Inflammatory macrophage treated with lipopolysaccharide for 1 hour (primary cell): ENCODE measurements at places on chromosomes 5 and 9.

- DNase-seq = no peak
Observed at GRCh38 chr5:104367978-104368377, 805.4 kb upstream of the NUDT12 start.

GRCh38 chr5:117077142-117077541 is 502.5 kb upstream of the SEMA6A start:
- no peak for DNase-seq

- no peak for DNase-seq
Observed at GRCh38 chr9:87337335-87338087, 160.2 kb upstream of the DAPK1 start.

GRCh38 chr5:96743065-96743768 is 64.5 kb downstream of the ERAP1 start:
- DNase-seq = peak; percentile 32

GRCh38 chr5:173890195-173890991 is 2.2 kb downstream of the CPEB4 start:
- DNase-seq = no peak

DNA sequence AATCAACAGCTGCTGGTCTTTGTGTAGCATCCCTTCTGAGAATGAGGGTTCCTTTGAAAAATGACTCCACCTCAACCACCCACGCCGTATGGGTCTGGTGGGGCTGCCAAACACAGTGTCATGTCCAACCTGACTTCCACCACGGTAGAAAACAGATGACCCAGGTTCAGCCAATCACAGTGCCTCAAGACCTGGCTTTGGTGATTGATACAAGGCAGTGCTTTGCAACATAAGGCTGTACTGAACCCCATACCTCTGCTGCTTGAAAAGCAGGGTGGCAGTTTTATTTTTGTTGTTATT is 11.5 kb upstream of the TGFBR1 start:
- DNase-seq = no peak

- no peak for DNase-seq
Observed at GRCh38 chr5:59569158-59569557, 324.4 kb downstream of the PDE4D start.

- no peak for DNase-seq
Observed at GRCh38 chr9:104740621-104741020, 6.9 kb upstream of the NIPSNAP3A start.

DNA sequence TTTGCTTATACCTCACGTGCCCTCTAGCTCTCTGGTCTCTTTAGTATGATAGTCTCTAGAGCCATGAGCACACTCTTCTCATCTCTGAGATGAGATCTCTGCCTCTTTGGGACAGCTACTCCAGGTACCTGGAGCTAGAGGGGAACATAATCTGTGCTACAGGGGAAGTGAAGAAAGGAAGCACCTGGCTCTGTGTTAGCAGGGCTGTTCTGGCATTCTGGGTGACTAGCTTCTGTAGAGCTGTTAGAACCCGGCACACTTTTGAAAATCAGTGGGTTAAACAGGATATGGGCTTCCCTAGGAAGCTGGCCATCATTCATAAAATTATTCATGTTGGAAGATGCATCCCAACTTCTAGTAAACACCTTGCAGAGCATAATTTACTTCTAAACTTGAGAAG is 224.8 kb downstream of the MCTP1 start:
- no peak for DNase-seq

GRCh38 chr5:168226012-168226411 is 65.4 kb upstream of the WWC1 start:
- no peak for DNase-seq

GRCh38 chr5:153543288-153543687 is 52.8 kb downstream of the GRIA1 start:
- DNase-seq = no peak

- no peak for DNase-seq
Observed at GRCh38 chr5:174259696-174260420, 214.4 kb downstream of the NSG2 start.

DNA sequence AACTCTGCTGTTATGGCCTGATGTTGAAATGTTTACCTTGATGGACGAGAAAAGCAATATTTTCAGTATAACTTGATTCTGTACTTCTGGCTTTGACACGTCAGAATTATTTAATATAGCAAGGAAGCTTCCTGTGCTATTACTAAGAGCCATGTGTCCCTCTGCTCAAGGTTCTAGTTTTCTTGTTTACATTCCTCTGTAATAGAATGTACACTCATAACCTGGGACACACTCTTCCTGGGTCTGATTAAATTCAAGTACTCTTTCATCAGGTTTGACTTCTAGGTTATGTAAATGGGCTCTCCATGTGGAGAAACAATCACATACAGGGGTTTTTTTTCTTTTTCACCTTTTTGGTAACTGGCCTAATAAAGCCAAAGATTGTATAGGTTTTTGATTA is 33.1 kb downstream of the GTF3C4 start:
- no peak for DNase-seq

DNA sequence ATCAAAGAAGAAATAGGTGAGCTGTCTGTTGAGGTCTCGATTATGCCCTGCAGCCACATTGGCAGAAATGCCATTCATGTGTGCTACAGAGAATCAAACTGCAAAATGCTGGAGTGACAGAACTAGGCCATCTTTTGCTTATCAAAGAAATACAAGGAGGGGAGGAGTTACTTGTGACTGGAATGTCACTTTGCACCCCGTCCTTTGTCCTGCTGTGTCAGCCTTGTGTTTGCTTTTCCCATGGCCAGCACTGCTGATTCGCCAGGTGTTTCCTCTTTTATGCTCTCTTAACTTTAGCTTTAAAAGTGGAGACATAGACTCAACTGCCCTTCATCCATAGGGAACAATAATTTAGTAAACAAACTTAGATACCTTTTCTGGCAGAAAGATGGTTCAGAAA is 54.3 kb downstream of the SLC46A2 start:
- DNase-seq = no peak

GRCh38 chr9:113656771-113657670 is 193.5 kb downstream of the RGS3 start:
- DNase-seq = no peak

DNA sequence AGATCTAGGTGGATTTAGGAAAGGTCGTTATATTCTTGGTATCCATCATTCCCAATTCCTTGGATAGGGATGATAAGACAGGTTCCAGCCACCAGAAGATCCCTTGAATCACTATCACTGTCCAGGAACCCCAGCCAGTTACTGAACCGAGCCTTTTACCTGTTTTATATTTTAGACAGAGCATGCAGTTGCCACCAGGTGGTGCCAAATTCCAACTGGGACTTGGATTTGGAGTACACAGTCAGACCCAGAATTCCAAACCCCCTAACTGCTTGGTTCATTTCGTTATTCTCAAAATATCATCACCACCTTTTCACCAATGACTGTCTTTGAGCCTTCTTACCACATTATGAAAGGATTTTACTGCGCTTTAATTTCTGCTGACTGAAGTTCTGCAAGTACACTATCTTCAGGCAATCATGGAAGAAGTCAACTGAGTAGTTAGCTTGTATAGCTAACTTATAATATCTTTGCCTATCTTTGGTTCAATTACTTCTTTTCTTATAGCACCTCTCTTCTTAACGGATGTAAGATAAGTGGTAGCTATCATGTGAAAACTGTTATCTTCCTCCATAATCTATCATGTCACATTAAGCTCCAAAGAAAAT is 191.8 kb downstream of the PRR16 start:
- no peak for DNase-seq

- no peak for DNase-seq
Observed at GRCh38 chr9:127940593-127940992, 2.9 kb upstream of the DPM2 start.

DNA sequence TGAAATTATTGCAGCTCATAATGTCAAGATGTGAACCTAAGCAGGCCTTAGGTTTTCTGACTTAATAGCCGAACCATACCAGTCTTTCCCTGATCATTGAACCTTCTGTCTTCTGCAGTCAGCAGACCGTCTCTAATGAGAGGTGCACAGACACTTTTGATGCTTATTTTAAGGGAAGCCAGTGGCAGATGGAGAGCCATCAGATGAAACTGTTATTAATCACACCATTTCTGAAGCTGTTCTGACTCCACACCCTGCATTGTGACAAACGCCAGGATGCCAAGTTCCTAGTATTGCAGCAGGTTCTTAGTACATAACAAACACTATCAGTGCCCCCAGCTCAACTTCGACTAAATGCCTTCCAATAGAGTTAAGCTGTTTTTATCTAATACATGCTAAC is 43.0 kb downstream of the PIK3R1 start:
- DNase-seq = no peak

DNA sequence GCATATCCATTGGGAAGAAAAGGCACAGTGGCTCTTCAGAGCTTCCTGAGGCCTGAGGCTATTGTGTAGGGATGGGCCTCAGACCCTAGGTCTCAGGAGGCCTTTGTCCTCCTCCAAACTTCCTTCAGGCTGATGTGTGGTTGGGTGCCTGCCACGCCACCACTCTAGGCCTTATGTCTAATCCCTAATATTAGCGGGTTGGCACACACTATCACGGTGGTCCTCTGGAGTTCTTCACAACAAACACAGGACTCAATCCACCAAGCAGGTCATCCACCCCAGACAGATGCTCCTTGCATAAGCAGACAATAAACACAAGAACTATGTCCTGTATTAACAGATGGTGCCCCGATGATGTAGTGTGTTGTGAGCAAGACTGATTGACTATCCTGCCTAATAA is 31.0 kb upstream of the FSTL4 start:
- DNase-seq = no peak

- DNase-seq = no peak
Observed at GRCh38 chr5:152118676-152119470, 194.2 kb upstream of the GLRA1 start.

- no peak for DNase-seq
Observed at GRCh38 chr9:127104581-127105311, 17.7 kb downstream of the ANGPTL2 start.

DNA sequence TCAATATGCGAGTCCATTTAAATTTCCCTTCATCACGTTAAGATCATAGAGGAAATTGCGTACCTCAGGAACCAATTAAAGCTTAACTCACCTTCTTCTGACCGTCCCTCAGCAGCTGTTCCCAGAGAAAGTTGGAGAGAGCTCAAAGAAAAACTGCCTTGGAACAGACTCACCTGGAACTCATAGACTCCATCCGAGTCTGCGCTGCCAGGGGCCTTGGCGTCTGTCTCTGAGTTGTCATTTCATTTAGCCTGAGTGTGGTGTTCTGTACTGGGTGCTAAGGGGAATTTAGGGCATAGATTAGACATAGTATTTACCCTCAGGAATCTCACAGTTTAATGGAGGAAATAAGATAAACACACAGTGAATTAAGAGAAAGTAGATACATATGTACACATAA is 892.7 kb downstream of the TLE1 start:
- no peak for DNase-seq
